ENCODE measurements at places on chromosomes 12 and 14.
A peak's percentile ranks its signal among the peaks of the same experiment; 100 is the strongest.

DNA sequence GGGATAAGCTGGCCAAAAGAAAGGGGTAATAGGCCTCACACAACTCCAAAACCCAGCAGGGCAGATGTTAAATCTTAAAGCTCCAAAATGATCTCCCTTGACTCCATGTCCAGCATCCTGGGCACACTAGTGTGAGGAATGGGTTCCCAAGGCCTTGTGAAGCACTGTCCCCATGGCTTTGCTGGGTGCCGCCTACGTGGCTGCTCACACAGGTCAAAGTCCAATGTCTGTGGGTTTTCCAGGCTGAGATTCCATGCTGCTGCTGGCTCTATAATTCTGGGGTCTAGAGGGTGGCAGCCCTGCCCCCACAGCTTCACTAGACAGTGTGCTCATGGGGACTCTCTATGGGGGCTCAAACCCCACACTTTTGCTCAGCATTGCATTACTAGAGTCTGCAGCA lies 145.3 kb upstream of the GRIN2B start:
- DNase-seq, result no peak

DNA sequence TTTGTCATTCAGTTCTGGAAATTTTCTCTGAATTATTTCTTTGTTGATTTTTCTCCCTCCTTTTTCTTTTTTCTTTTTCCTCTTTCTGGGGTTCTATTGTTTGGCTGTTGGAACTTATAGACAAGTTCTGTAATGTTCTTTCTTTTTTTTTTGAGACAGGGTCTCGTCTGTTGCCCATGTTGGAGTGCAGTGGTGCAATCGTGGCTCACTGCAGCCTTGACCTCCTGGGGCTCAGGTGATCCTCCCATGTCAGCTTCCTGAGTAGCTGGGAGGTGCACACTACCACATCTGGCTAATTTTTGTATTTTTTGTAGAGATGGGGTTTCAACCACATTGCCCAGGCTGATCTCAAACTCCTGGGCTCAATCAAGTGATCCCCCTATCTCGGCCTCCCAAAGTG lies 30.1 kb upstream of the TBC1D30 start:
- DNase-seq, result no peak

GRCh38 chr12:127162307-127162706 lies 1104.7 kb upstream of the TMEM132C start:
- DNase-seq, result no peak

- DNase-seq, result no peak
These were observed 74.2 kb downstream of the TMTC1 start for GRCh38 chr12:29709496-29710040.

GRCh38 chr14:49621114-49621881 lies 699 bp downstream of the MGAT2 start:
- DNase-seq, result peak; percentile 57

DNA sequence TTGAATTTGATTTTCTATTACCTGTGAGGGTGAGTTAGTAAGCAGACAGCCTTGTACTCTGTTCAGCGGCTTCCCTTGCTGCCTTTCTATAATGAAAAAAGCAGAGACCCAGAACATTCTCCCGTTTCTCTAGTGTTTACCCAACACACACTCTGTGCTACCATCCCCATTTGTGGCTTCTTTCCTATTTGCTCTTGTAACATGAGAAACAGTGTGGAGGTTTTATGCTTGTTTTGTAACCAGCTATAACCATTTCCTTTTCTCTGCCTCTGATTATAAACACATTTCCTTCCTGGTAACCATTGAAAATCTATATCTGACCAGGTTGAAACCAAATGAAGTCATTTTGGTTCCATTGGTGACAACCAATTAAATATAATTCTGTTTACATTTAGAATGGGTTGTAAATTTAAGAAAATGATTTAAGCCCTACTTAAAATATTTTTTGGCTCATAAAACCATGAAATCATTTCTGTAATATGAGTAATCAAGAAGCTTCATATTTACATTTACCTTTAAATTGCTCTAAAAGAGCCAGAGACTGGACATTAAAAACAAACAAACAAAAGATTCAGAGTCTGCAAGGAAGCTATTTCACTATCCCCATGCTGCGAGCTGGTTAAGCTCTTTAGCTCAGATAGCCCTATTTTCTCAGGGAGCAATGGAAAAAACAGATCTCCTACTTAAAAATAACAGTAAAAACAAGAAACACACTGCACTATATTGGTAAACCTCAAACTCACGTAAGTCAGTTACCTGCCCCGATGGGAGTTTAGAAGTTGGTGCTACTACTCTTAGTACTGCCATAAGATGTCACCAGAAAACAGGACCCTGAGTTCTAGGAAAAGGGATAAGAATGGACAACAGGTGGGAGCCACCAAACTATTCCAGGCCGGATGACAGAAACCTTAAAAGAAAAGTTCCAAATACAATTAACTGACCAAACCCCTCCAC lies 206.5 kb upstream of the EEA1 start:
- peak; percentile 3 for DNase-seq

DNA sequence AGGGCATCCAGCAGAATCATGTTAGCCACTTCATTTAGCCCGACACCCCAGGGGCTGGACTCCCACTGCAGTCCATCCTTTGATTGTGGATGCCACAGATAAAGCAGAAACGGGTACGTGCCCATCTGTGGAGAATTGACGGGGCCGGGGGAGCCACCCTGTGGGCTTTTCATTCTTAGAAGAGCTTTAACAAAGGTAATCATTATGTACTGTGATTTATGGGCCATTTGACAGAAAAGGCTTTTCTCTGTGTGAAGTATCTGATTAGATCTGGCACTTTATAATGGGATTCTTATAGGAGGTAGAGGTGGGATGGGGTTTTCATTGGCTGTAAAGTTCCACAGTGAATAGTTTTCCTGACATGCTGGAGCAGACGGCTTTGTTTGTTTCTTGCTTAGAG lies 40.4 kb downstream of the AACS start:
- DNase-seq, result no peak

GRCh38 chr12:96375170-96375569 lies 25.1 kb downstream of the CDK17 start:
- DNase-seq, result no peak

GRCh38 chr12:107400686-107401447 lies 284.7 kb upstream of the PWP1 start:
- DNase-seq, result no peak

DNA sequence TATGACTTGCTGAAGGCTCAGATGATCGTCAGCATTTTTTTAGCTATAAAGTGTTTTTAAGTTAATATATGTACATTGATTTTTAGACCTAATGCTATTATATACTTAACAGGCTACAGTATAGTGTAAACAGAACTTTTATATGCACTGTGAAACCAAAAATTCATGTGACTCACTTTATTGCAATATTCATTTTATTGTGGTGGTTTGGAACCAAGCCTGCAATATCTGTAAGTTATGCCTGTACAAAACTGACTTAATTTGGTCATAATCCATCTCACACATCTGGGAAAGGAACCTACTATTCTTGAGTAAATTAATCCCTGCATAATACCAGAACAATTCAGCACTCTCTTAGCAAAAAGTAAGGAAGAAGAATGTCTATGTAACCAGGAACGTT lies 390.7 kb downstream of the SYT1 start:
- DNase-seq, result no peak

GRCh38 chr14:103014466-103015228 lies 42.7 kb downstream of the CDC42BPB start:
- DNase-seq, result peak; percentile 35

- no peak for DNase-seq
These were observed 86.1 kb downstream of the BCL2L14 start for GRCh38 chr12:12156828-12157227.

- no peak for DNase-seq
These were observed 704.3 kb upstream of the FLRT2 start for GRCh38 chr14:84825481-84826251.
